Activated CD4-positive, alpha-beta T cell treated with anti-CD3 and anti-CD28 coated beads, Interleukin-2, amount 50 U/mL, for 48 hours (primary cell): ENCODE measurements at places on chromosomes 5 and 9.
A peak's percentile ranks its signal among the peaks of the same experiment; 100 is the strongest.

DNA sequence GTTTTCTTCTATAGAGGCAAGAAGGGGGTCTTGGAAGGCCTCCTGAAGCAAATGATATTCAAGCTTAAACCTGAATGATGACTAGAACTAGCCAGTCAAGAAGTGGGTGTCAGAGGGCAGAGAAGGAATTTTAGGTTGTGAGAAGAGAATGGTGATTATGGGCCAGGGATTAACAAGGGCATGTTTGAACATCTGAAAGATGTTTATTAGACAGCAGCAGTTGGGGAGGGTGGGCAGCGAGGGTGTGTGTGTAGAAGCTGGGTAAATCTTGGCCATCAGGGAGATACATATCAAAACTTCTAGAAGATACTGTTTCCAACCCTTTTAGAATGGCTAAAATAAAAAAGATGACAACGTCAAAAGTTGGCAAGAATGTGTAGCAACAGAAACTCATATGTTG is 54.5 kb downstream of the MAN2A1 start:
- no peak for DNase-seq

DNA sequence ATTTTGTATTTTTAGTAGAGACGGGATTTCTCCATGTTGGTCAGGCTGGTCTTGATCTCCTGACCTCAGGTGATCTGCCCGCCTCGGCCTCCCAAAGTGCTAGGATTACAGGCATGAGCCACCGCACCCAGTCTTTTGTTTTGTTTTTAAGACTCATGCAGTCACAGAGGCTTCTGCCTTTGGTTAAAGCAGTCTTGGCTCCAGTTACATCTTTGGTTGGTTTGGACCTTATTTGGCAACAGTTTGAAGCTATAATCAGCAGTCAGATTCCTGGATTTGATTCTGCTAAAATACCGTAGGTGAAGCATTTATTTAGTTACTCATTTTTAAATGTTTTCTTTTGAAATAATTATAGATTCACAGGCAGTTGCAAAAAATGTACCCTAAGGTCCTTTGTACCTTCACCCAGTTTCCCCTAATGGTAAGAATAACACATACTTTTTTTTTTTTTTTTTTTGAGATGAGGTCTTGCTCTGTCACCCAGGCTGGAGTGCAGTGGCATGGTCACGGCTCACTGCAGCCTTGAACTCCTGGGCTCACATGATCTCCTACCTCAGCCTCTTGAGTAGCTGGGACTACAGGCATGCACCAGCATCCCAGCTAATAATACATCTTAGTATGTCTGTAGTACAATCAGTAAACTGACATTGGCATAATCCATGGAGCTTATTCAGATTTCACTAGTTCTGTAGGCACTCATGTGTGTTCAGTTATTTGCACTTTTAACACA is 15.7 kb downstream of the USP20 start:
- no peak for DNase-seq

- no peak for DNase-seq
These were observed 134.3 kb downstream of the PPP2R2B start for GRCh38 chr5:146744068-146744745.

GRCh38 chr5:154316223-154316935 is 125.8 kb downstream of the GALNT10 start:
- DNase-seq = no peak

GRCh38 chr5:122321921-122322320 is 9.9 kb downstream of the SNCAIP start:
- no peak for DNase-seq

GRCh38 chr9:114275246-114276004 is 47.5 kb upstream of the ORM1 start:
- no peak for DNase-seq

GRCh38 chr5:143180751-143181150 is 222.7 kb downstream of the NR3C1 start:
- no peak for DNase-seq

GRCh38 chr5:153491038-153491744 is 721 bp downstream of the GRIA1 start:
- no peak for DNase-seq

GRCh38 chr5:40483316-40483715 is 196.4 kb upstream of the PTGER4 start:
- no peak for DNase-seq

GRCh38 chr5:90550963-90551362 is 7.6 kb upstream of the ADGRV1 start:
- DNase-seq = no peak

DNA sequence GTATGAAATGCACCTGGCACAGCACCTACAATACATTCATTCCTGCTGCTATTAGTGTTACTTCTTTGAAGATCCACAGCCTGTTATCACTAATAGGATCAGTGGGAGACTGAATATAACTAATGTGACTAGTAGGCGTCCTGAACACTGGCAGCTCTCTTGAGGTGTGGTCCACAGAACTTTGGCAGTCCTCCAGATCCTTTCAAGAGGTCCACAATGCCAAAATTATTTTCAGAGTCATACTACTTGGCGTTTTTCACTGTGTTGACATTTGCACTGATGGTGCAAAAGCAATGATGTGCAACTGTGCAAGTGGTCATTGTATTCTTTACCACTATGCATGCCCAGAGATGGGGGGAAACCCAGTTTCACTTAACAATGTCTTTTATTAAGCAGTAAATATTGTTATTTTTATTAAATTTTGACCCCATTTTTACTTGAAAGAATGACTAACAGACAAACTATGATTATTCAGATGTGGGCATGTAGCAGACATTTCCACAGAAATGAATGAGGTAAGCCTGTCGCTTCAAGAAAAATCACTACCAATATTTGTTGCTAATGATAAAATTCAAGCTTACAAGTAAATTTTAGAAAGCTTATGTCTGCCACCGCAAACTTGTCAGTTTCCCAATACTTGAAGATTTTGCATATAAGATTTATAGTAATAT is 48.9 kb downstream of the ADRB2 start:
- DNase-seq = no peak

- DNase-seq = no peak
These were observed 75.6 kb downstream of the TLR4 start for GRCh38 chr9:117779760-117780159.

DNA sequence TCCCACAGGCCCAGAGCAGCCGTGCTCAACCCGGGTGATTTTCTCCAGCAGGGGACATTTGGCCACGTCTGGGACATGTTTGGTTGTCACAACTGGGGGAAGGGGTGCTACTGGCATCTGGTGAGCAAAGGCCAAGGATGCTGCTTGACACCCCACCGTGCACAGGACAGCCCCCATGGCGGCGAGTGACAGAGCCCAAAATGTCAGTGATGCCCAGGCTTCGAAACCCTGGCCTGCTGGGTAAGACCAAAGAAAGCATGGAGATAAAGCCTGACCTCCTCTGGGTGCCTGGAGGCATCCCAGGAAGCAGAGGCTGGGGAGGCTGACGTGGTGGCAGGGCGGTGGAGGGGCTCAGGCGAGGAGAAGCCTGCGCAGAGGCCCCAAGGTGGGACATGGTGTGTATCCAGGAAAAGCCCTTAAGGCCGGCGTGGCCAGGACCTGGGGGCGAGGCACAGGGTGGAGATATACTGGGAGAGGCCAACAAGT is 66.4 kb downstream of the ZNF354C start:
- no peak for DNase-seq

DNA sequence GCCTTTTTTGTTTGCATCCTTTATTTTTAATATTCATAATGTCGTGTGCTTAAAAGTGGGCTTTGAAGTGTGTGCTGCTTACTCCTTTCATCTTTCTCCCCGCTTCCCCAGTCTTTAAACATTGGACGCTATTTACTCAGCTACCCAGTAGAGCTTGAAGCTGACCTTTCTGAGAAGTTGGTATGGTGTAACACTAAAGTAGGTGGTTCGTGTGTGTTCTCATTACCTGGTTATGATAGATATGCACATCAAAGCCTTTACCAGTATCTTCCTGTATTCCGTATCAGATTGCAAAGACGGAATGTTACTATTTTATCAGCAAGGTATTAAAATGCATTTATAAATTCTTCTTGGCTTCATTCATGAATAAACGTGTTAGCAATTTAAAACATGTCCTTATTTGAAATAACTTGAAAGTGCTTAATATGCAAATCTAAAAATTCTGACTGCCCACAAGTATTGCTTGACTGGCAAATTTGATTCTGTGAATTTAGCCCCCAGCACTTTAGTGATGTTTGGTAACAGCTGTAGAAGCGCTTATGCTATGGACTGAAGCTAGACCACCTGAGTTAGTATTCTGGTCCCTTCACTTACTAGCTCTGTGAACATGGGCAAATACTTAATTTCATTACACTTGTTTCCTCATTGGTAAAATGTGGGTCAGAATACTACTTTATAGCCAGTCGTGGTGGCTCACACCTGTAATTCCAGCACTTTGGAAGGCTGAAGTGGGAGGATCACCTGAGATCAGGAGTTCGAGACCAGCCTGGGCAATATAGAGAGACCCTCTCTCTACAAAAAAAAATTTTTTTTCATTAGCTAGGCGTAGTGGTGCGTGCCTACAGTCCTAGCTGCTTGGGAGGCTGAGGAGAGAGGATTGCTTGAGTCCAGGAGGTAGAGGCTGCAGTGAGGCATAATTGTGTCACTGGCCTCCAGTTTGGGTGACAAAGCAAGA is 1.7 kb downstream of the RRAGA start:
- no peak for DNase-seq

GRCh38 chr5:17167171-17167891 is 50.1 kb upstream of the BASP1 start:
- no peak for DNase-seq

DNA sequence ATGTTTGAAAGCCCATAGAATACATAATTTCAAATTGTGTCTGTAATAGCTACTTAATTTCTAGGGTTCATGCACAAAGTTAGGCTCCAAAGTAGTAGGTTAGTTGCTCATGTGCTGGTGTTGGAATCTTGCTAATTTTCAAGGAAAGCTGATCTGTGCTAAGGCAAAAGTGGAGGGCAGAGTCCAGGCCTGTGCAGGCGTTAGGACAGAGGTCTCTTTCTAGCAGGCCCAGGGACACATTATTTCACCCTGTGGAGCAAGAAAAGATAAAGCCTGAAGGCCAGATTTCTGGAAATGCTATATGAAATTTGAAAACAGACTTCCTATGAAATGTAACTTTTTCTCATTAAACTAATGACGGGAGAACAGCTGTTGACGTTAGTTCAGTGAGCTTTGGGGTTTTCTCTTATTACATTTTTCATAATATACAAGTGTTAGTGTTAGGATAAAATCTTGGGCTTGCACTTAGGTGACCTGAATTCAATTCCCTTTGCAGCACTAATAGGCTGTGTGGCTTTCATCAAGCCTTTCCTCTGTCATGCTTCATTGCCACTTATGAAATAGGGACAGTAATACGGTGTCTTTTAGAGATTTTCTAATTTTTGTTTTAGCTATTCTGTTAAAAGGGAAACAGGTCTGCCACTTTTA is 196.7 kb upstream of the HAPLN1 start:
- no peak for DNase-seq

DNA sequence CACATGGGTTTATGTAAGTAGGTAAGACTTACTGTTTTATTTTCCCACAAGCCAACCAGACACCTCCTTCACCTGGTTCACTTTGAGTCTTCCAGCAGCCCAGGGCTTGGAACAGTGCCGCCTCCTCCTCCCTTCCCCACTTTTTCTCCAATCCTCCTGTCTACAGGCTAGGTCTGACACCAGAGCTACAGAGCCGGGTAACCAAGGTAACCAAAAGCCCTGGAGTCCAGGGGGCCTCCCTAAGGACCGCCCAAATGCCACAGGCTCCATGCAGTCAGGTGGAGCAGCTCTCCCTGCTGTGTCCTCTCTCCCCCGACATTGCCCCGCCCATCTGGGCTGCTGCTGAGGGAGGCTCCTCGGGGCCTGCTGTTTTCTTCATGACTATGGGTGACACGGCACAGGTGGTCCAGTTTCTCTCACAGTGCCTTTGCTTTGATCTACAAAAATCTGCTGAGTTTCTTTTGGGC is 138.0 kb upstream of the EFNA5 start:
- no peak for DNase-seq

- no peak for DNase-seq
These were observed 410.1 kb downstream of the AGTPBP1 start for GRCh38 chr9:85331626-85332025.

DNA sequence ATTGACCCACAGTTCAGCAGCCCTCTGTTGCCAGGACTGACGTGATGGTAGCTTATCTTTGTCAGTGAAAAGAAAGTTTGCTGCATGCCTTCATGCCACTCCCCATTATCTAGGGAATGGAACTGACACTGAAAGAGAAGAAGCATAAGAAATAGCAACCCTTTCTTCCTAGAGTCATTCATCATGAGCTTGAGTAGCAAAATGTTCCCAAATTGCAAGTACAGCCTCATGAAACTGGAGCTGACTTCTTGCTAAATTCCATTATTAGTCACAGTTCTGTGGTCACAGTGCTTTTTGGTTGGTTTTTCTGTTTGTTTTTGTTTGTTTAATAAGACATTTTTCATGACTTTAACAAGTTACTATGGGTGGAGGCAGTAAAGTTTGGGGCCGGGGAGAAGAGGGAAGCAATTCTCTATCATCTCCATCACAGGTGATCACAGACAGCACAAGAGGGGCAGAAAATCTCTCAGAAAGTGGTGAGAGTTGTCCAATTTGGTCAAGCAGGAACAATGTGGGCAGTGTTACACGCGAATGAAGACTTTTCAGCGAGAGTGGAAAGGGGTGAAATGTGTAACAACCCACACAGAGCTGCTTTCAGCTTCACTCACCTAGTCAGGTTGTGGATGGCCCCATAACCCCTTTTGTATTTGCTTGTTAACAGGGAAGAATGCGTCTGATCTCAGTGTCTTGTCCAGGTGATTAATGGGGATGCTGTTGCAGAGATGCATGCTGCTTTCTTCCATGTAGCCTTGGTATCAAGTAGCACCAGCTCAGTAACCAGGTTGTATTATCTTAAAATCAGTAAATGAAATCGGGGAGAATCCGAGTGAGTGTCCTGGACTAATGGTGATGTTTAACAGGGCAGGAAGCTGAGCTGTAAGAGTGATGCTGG is 440.4 kb downstream of the DMRT2 start:
- peak; percentile 3 for DNase-seq

- DNase-seq = peak; percentile 8
These were observed 102.9 kb downstream of the LIFR start for GRCh38 chr5:38453506-38453905.

DNA sequence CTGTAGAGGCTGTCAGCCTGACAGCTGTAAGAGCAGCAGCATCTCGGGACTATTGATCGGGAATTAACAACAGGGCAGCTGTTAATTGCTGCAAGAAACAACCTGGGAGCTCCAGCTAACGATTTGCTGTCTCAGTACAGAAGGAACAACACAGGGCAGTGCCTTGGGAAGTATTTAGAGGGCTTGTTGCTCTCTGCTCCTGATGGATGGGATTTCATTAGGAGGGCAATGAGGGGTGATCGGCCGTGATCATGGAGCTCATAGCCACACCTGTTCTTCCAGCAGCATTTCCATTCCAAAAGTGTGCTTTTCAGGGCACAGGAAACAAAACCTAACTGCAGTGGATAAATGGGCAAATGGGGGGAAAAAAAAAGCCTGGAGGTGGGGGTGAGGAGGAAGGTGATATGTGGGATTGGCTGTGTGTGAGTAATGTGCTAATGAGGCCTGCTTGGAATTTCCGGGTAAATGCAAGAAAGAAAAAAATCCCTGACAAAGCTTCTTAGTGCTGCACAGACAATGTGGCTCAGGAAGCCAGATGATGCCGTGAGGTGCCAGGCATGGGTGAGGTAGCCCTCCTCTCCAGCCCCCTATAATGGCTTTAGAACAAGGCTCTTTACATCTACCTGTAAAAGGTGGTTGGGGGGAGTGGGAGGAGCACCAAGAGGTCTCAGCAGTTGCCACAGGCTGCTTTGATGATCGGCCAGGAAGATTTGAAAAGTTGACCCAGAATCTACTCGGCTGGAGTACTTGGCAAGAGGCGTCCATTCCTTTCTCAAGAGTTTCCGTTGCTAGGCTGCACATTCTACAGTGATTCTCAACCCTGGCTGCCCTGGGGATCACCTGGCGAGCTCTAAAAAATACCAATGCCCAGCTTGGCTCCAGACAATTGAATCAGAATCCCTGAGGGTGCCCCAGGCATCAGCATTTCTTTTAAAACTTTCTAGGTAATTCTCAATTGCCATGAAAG is 139.5 kb upstream of the KLF9 start:
- DNase-seq = no peak
